Omental fat pad (tissue), 4 donors: ENCODE measurements at places on chromosomes 6 and 20.
A peak's percentile ranks its signal among the peaks of the same experiment; 100 is the strongest.

GRCh38 chr20:45910670-45911485, 1.1 kb downstream of the PLTP start:
- DNase-seq, result peak; percentile 99

DNA sequence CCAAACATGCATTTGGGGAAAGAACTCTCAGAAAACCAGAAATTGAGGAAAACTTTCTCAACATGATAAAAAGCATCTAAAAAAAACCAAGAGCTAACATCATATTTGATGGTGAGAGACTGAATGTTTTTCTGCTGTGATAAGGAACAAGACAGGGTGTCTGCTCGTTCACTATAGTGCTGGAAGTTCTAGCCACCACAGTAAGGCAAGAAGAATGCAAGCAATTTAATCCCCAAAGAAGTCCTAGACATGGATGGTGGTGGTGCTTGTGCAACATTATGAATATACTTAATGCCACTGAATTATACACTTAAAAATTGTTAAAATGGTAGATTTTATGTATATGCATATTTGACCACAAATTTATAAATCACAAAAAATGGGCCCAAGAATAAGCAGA, 53.4 kb downstream of the LYRM2 start:
- no peak for DNase-seq

DNA sequence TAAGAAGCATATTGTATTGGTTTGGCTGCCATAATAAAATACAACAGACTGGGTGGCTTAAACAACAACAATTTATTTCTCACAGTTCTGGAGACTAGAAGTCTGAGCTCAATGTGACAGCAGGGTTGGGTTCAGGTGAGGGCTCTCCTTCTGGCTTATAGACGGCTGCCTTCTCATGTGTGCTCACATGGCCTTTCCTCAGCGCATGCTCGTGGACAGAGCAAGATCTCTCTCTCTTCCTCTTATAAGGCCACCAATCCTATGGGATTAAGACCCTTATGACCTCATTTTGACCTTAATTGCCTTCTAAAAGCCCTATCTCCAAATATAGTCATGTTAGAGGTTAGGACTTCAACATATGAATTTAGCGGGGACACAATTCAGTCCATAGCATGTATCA, 32.4 kb upstream of the GFOD1 start:
- DNase-seq, result no peak

- DNase-seq, result no peak
Measured at GRCh38 chr6:10901770-10902169, 14.9 kb downstream of the SYCP2L start.

DNA sequence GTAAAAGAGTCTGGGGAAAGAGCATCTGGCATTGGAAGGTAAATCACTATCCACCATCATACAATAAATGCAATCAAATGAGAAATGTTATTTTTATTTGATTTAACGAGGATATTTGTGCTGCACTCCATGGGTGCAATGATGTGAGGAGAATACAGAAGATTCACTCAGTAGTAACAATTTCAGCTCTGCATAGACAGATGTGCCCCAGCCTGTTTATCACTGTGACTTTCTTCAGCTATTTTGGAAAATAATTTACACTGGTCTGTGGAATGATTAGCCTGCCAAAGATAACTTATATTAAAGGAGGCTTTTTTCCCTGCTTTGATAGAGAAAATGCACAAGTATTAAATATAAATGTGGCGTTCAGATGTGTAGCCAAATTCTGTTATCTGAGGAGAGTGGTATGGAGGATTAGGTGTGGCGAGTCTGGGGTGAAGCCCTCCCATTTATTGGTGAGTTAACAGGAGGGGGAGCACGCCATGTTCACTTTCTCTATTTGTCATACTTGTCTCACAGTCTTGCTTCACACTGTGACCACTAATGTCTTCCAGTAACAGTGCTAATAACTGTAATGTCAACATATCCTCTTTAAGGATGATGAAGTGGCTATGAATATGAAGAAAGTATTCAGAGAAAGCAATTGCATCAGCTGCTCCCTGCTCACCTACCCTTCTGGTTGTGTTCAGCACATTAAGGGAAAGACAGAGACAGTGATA, 645.6 kb downstream of the MMUT start:
- DNase-seq, result no peak

DNA sequence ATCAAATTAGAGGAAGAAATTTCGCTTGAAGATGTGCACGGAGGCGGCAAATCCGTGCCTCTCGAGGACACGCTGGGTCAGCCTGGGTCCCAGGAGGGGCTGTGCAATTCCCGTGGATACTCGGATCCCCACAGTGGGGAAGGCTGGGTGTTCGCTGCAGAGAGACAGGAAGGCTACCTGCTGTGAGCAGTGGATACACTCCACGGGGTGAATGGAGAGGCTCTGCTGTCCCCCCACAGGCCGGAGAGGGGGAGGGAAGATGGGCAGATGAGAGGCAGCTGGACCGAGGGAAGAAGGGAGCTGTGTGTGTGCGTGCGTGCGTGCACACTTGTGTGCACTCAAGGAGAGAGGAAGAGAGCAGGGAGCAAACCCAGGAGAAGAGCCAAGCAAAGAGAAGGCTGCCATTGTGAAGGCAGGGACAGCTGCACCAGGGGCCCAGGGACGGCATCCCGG, 57.3 kb downstream of the SULF2 start:
- no peak for DNase-seq

DNA sequence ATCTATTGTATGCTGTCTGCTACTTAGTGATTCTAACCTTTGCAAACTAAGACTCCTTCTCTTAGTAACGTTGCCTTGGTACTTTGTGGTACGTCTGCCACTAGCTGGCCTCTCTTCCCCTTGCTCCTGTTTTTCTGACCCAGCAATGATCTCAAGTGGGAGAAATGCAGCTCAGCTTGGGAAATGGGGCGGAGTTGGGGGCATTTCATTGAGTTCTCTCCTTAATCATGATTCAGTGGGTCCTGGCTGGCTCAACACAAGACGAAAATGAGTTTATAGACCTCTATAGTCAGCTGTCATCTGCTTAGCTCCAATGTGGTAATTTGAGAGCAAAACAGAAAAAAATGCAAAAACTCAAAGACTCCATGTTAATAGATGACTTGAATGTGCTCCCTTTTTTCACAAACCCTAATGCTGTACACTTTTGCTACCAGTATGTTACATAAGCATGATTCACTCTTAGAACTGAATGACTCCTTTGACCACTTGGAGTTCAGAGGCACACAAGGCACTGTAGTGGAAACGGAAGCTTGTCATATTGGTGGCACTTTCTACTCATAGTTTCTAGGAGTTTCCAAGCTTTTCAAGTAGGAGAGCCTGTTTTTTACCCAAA, 55.3 kb upstream of the SOX4 start:
- no peak for DNase-seq

GRCh38 chr20:17882065-17882833, 86.3 kb downstream of the SNX5 start:
- DNase-seq, result no peak

DNA sequence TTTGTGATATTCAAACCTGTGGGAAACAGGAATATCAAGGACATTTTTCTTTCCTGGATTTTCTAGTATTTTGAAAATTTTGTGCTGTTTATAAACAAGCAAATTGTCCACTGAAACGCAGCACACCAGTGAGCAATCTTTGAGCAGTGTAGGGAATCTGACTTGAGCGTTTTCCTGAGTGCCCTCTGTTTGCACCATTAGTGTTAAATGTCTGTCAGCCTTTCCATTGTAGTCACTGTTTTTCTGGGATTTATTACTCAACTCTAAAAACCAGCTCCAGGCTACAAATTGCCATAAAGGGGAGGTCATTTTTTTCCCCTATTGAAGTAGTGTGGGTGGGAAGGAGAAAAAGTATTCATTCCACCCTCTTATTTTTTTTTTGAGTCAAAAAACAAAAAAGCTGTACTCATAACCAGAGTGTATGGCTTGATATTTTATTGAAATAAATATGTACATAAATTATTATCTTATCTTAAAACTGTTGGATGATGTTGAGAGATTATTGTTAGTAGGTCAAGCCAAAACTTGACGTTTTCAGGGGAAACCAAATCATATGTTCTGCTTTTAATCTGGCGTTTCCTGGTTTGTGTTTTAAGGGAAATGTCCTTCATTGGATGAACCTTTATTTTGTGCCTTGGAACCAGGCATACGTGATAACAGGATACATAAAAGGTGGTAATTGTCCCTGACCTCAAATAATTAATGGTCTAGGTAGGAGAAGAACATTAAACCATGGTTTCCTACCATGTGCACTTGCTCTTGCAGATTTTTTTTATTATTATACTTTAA, 51.8 kb downstream of the TSHZ2 start:
- no peak for DNase-seq

DNA sequence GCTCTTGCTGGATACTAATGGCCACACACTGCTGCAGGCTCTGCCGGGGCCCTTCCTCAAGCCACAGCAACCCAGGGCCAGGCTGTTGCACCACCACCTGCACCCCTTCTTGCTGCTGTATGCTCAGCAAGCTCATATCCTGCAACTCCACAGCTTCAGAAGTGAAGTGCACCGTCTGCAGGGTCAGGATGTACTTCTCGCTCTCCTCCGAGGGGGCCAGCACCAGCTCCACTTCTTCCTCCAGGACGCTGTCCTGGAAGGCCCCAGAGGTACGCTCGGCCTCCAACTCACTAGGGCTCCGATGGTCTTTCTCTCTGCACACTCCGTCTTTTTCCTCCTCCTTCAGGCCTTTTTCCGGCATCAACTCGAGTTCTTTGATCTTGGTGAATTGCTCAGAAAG, 1.2 kb downstream of the CTCFL start:
- DNase-seq, result no peak

DNA sequence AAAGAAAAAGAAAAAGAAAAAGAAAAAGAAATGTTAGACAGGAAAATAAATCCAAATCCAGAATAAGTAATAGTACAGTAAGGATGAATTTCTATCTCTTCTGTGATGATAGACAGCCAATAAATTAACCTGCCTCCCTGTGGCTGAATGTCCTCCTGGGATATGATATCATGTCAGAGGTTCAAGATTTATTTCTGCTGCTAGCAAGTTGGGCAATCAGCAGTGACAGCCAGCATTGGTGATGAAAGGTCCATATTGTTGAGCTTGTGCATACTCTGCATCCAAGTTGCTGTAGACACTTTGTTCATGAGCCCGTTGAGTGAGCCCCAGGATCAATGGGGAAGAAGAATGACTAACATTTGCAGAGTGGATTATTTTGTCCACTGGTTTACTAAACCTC, 44.9 kb upstream of the CEP85L start:
- DNase-seq, result no peak

DNA sequence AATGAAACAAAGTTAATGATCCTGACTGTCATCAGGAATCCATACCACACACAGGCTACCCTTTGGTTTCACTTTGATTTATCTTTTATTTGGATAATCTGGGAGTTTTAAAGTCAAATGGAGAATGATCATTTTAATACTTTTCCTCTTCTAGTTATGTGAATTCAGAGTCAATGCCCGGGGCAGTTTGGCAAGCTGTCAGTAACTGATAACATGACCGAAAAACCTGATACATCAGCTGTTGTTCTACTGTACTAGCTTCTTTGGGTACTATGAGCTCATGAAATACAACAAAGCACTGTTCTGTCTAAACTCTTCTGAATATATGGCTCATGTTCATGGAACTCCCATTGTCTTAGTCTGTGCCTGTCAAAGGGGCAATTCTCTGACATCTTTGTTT, 30.2 kb downstream of the KLHL31 start:
- DNase-seq, result no peak

DNA sequence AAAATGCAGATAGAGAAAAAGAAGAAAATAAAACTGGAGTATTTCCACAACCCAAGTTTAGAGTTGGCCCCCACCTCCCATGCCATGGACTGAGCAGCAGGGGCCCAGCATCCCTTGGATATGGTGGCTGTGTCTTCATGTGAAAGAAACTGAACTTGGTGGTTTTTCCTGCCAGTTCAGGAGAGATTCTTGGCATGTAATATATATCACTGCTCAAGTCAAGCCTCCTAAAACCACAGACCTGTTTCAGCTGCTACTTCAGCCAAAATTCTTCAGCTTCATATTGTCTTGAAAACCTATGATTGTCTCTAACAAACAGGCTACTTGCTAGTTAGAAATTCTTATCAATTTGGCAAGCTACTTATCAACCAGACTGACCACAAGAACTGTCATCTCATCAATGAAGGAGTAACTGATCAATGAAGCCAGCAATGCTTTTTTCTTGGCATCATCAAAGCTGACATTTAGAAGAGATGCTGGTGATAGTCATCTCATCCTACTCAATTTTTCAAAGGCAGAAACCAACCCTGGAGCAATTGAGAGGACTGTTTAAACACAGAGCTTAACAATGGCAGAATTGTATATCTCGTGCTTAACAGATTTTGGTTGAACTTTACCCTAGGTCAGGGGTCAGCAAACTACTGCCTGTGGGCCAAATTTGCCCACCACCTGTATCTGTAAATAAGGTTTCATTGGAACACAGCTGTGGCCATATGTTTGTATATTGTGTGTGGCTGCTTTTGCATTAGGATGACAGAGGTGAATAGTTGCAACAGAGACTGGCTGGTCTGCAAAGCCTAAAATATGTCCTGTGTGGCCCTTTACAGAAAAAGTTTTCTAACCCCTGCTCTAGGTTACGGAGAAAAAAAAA, 10.4 kb upstream of the NOL7 start:
- no peak for DNase-seq

GRCh38 chr6:129844118-129844891, 16.8 kb downstream of the TMEM244 start:
- no peak for DNase-seq

- no peak for DNase-seq
Measured at GRCh38 chr6:14699803-14700601, 545.9 kb upstream of the JARID2 start.

DNA sequence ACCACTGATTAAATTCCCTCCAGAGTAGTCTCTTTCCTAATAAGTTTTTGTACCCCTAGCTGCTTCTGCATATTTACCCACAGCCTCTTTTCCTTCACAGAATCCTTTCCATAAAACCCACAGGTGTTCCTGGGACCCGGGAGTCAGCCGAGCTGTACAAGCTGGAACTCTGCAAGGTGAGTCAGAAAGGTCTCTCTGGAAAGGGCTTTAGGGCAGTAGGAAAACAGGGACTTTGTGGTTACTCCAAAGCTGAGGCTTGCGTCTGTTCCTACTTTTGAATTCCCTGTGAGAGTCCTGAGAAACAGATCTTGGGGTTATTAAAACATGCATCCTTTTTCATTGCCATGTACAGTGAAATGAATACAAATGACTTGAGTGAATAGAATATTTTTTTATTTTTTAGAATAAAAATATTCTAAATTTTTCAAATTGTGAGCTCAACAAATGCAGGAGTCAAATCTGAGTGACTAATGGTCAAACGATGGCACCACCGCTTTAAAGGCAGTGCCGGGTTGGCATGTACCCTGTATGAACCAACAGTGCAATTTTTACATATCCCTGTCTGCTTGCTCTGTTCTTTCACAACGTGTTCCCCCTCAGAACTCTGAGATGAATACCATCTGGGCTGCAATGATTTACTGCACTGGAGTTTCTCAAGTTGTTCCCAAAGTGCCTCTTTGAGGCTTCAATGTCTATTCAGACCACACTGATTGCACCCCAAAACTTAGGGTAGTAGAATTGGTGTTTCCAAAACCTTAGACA, 78.4 kb downstream of the GFRAL start:
- no peak for DNase-seq
